CD4-positive, alpha-beta T cell treated with Interleukin-10 for 1 hour (primary cell): ENCODE measurements at places on chromosomes 7 and 10.

DNA sequence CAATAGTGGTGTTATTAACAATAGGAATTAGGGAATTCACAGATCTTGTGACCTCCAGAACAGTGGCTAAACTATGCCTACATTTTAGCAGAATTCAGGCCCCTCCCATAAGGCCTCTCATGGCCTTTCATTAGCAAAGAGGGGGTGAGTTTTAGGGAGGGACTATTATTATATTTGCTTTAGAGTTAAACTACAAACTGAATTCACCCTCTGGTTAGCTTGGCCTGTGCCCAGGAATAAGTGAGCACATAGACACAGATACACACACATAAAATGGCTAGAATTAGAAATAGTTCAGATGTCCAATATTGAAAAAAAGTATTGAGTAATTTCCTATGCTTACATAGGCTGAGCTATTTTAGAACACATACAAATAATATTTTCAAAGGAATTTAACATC is 818.8 kb upstream of the COBL start:
- no peak for DNase-seq

- DNase-seq: no peak
Measured at GRCh38 chr10:29297678-29298077, 8.8 kb downstream of the LYZL1 start.

DNA sequence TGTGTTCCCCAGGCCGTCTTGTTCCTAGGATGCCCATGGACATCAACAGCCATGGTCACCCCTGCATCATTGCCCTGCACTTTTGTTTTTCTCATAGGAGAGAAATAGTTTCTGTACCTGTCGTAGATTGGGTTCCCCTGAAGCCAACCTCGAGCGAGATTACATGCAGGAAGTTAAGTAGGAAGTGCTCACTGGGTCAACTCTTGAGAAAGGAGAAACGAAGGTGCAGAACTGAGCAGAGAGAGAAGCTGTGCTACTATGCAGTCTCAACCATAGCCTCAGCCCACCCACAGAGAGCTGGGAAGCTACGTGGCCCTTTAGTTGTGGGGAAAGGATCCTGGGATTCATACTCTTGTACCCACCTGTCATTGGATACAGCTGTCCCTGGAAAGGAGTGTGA is 165.2 kb downstream of the HERPUD2 start:
- no peak for DNase-seq

- DNase-seq: no peak
Measured at GRCh38 chr10:18918532-18918931, 130.1 kb upstream of the MALRD1 start.

GRCh38 chr10:105586451-105587098 is 945.5 kb downstream of the SORCS3 start:
- DNase-seq: no peak
